ENCODE measurements at places on chromosomes 2 and 18.

GRCh38 chr18:42141439-42141838 is 186.4 kb downstream of the PIK3C3 start:
- DNase-seq: no peak

- no peak for DNase-seq
Measured at GRCh38 chr2:226835420-226835795, 446 bp upstream of the RHBDD1 start.

DNA sequence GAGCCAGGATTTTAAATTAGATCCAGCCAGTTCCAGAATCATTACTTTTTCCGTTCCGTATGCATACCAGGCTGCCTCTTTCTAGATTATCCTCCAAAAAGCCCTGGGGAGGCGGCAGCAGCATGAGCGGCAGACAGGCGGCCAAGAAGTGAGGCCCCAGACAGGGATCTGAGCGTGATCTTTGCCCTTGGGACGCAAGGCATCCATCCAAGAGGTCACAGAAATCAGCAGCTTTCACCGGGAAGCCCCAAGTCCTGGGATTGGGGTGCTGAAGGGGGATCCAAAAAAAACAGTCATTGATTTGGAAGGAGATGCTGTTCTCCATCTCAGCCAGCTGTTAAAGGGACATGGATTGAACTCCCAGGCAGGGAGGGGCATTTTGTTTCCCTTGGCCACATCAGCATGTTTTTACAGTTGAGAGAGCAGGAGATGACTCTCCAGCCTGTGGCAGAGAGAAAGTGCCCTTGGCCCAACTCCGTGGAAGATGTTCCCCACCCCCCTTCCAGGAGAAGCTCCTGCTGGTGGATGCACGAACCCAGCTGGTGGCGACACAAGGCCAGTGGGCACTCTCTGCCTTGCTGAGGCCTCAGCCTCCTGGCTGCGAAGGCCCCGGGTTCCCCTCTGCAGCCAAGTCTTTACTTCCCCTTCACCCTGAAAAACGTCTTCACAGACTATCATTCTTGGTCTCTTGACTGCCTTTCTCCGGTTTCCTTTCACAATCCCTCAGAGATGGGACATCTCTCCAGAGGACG is 265.6 kb downstream of the ANAPC1 start:
- no peak for DNase-seq

- DNase-seq: no peak
Measured at GRCh38 chr2:217167531-217167930, 307.7 kb upstream of the TNP1 start.

- no peak for DNase-seq
Measured at GRCh38 chr2:120480903-120481445, 135.0 kb downstream of the INHBB start.

- DNase-seq: no peak
Measured at GRCh38 chr2:201234663-201235135, 25.6 kb upstream of the CASP8 start.

- DNase-seq: peak; percentile 9
Measured at GRCh38 chr2:42086500-42086953, 38.7 kb downstream of the PKDCC start.

DNA sequence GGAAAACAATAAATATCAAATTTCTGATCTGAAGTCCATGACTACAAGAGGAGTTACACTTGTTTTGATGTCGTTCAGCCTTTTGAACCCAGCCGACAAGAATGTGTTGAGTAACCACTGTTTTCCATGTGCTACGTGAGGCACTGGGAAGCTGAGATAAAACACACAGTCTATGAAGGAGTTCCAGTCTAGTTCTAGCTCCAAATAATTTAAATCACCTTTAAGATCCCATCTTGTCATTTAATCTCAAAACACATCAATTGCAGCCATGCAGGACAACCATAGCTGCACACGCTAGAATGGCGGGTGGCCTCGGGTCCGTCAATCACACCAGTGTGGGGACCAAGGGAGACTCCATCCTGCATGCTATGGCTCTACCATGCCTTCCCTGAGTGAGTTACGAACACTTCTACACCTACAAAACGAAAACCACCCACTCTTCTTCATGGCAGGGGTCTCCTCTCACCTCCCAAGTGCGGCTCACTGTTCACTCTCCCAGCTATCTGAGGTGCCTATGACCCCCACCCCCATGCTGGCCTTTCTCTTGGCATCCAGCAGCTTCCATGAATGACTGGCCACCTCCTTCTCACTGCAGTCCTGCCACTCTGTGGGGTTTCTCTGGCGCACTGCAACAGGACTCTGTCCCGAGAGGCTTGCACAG is 3.8 kb downstream of the FHL2 start:
- DNase-seq: no peak

GRCh38 chr2:238743243-238744065 is 104.4 kb upstream of the TWIST2 start:
- no peak for DNase-seq

GRCh38 chr2:207244971-207245925 is 79.5 kb upstream of the KLF7 start:
- DNase-seq: no peak

DNA sequence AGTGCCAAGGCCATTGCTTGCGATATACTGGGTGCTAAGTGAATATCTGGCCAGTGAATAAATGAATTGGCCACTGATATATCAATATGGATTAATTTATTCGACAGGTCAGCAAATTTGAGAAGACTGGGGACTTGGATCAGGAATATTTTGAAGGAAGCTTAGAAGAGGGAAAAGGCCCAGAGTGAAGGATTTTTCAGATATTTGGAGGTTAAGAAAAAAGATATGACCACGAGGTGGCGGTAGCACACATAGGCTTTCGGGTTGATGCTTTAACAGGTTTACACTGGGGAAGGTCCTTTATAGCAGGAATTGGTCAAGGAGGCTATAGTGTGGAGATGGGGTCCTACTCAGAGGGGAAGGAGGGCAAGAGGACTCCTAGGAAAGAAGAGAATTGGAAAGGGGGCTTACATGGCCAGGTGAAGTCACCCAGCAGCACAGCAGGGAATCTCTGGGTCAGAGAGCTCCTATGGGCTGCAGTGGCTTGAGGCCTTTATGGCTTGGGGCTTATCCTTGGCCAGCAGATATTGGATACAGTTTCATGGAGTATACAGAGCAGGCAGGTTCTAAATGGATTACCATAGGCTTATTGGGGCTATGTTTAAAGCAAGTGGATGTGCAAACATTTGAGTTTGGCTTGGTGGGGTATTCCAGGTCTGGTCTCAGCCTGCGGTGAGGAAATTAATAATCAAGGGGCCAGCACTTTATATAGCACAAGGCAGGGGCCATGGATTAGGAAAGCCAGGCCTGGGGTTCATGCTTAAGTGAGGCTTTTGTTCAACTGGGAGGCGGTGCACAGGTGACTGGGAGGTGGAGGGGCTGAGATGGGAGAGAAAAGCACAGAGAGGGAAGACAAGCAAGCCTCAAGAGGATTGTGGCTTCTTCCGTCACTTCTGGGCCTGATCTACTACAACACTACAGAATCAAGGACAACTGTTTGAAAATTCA is 9.7 kb downstream of the IL1RN start:
- peak; percentile 30 for DNase-seq

DNA sequence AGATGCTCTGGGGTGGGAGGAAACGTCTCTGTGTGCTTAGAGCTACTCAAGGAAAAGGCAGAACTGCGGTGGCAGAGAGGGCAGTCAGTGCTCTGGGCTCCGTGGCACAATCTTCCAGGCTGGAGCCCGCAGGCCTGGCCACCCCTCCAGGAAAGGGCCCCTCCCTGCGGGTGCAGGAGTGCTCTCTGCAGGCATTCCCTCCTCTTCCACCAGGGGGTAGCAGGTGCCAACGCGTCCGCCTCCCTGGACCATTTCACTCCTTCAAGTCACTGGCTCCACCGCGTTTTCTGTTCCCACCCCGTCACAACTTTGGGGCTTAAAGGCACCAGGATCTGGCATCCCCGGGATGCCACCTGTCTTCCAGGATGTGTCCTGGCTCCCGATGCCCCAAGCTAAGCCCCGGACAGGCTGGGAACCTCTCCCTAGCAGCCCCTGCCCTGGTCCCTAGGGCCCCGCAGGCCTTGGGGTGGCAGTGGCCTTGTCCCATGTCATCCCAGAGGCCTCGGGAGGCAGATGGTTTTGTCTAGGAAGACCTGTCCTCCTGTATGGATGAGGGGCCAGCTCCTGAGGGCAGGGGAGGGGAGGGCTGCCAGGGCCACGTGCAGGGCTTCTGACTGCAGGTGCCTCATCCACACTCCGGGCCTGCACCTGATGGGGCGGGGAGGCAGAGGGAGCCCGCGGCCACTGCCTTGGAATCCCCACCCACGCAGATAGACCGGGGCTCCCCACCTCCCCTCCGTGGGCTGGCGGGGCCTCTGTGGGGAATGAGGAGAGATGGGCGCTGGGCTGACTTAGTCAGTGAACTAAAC is 26.4 kb downstream of the KCNIP3 start:
- DNase-seq: no peak

DNA sequence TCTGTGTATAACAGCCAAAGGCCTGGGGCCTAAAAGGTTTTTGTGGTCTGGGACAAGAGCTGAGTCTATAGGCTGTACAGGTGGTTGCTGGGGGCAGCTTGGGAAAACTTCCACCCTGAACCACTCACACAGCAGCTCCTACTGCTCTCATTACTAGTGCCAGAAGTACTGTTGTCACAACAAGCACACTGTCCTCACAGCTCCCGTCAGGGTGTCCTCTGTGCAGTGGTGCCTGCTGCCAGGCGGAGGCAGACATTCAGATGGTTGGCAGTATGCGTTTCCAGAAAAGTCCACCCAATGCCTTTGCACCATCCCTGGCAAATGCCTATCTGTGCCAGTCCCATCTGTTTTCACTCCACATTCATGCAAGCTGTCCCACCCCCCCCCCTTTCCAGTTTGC is 58.5 kb downstream of the EPAS1 start:
- DNase-seq: no peak

GRCh38 chr2:118698564-118698963 is 148.9 kb downstream of the EN1 start:
- no peak for DNase-seq

DNA sequence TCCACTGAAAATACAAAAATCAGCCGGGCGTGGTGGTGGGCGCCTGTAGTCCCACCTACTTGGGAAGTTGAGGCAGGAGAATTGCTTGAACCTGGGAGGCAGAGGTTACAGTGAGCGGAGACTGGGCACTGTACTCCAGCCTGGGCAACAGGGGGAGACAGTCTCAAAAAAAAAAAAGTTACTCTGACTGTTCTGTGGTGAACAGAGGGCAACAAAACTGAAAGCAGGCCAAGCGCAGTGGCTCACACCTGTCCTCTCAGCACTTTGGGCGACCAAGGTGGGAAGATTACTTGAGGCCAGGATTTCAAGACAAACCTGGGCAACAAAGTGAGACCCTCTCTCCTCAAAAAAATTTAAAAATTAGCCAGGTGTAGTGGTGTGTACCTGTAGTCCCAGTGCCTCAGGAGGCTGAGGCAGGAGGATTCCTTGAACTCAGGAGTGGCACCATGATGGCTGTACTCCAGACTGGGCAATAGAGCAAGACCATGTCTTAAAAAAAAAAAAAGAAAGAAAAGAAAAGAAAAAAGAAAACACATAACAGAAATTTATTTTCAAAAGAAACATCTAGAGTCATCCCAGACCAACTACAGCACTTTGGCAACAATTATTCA is 13.6 kb upstream of the RTN4 start:
- DNase-seq: no peak

- no peak for DNase-seq
Measured at GRCh38 chr2:34822616-34823015, 1223.5 kb upstream of the FAM98A start.

DNA sequence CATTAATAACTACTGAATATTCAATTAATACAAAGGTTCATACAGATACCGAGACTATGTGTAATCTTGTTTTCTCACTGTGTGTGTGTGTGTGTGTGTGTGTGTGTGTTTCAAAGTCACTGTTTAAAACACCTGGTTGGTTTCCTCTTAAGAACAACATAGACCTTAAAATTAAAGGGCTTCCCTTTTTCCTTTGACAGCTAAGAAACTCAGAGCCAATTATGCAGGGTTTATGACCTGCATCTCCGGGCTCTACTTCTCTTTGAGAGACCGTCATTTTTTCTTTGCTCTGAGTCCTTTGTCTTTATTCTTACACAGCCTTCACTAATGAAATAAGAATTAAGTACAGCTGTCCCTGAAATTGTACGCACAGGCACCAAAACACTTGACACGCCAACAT is 145.6 kb downstream of the HDAC4 start:
- no peak for DNase-seq

- no peak for DNase-seq
Measured at GRCh38 chr2:63962186-63962585, 57.0 kb downstream of the VPS54 start.

DNA sequence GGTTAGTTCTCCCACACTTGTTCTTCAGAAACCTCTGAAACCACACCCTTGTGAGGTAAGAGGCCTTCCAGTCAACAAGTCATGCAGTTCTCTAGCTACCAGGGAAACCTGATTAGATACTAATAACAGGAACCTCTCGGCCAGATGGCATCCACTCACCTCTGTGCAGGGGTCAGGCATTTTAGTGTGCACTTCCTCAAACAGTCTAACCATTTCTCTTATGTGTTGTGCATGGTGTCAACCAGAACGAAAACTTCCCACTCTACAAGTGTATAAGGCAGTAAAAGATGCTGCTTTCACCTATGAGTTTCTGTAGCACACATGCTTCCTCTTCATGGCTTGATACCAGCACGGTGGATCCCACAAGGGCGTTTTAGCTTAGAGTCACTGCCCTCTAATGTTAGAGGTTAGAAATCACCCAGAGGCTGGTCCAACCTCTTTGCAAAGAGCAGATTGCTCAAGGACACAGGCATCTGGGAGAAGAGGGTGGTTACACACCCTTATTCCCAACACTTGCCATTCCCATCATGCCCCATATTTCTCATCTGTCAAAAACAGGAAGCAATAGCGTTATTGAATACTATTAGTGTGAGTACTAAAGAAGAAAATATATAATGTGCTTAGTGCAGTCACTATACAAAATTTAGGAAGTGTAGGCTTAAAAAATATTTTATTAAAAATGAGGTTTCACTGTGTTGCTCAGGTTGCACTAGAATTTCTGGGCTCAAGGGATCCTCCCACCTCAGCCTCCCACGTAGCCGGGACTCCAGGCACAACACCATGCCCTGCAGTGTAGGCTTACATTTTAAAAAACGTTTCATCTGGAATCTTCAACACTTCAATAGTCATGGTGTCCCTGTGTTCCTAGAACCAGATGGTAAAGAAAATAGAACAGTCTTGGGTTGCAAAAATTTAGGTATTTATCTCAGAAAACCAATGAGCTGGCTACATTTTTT is 34.5 kb upstream of the RAB31 start:
- no peak for DNase-seq

GRCh38 chr2:226888971-226889370 is 53.1 kb downstream of the RHBDD1 start:
- DNase-seq: no peak

DNA sequence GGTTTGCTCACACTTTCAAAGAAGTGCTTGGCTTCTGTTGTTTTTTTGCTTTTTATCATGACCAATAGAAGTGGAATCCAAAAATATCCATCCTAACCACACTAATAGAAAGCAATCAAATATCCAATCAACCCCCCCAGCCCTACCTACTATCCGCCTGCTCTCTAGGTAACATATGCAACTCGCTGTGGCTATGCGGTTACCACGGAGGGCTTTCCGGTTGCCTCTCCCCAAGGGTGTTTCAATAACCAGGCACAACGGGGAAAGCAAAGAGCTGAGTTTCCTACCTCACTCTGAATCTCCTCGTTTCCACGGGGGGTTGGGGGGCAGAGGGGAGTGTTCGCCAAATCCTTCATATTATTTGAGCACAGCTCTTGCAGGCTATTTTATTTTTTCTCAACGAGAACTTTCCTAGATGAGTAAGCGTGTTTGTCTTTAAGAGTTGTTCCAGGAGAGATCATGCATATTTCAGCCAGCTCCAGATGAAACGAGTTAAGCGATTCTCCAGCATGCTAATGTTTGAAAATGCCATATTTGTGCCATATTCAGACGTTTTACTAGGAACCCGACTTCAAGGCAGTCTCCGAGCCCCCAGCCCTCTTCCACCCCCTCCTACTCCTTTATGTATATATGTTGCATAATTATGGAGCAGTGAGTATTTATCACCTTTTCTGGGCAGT is 30.3 kb downstream of the PAX3 start:
- DNase-seq: no peak
